ENCODE measurements at places on chromosomes 13 and 19.
A peak's percentile ranks its signal among the peaks of the same experiment; 100 is the strongest.

- no peak for DNase-seq
Observed at GRCh38 chr19:11452620-11453310, 17.3 kb downstream of the PRKCSH start.

GRCh38 chr13:46377554-46377953 lies 9.5 kb downstream of the RUBCNL start:
- peak; percentile 92 for DNase-seq

GRCh38 chr13:73822668-73823592 lies 311.3 kb downstream of the KLF12 start:
- no peak for DNase-seq

DNA sequence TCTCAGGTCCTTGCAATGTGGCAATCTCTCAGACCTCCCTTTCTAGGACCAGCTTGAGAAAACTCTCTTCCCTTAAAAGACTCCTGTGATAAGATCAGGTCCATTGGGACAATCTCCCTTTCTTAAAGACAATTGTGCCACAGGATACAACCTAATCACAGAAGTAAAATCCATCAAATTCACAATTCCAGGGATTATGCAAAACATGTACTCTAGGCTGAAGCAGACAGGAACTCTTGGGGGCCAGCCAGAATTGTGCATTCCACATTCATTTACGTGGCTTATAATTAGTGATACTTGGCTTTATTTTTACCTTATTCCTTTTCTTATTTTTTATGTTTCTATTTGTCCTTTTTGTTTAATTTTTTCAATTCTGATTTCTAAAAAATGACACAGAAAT lies 257.9 kb downstream of the KLF12 start:
- DNase-seq, result no peak

DNA sequence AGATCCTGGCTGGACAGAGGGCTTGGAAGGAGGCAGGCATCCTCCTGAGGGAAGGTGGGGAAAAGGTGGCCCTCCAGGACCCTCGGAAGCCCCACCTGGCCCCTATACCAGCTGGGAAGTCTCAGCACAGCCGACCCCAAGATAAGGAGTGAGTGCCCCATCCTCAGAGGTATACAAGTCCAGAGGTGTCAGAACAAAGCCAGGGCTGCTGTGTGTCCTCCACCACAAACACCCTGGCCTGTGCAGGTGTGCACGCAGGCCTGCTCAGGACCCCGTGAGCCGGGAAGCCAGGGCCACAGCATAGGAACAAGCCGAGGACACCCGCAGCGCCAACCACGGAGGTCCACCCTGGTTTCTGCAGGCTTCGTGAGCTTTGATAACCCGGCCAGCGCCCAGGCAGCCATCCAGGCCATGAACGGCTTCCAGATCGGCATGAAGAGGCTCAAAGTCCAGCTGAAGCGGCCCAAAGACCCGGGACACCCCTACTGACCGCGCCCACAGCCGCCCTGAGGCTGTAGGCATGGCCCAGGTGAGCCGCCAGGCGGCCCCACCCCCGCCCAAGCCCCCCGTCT lies 68.6 kb downstream of the CELF5 start:
- DNase-seq, result no peak

GRCh38 chr13:107846642-107847041 lies 368.7 kb downstream of the LIG4 start:
- DNase-seq, result no peak

DNA sequence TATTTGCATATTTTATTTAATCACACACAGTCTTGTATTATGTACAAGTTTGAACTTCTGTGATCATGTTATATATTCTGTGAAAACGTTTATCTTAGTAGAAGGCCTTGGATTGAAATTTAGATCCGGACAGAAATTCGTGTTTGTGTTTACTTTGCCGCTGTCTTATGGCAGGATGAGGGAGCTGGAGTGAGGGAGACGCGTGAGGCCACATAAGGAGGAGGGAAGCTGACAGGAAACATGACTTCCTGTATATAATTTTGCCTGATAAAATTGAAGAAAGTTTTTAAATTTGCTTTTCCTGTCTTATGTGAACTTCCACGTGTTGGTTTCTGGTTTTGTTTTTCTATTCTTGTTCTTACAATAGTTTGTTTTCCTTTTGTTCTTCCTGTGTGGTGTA lies 200.2 kb downstream of the MTUS2 start:
- no peak for DNase-seq

DNA sequence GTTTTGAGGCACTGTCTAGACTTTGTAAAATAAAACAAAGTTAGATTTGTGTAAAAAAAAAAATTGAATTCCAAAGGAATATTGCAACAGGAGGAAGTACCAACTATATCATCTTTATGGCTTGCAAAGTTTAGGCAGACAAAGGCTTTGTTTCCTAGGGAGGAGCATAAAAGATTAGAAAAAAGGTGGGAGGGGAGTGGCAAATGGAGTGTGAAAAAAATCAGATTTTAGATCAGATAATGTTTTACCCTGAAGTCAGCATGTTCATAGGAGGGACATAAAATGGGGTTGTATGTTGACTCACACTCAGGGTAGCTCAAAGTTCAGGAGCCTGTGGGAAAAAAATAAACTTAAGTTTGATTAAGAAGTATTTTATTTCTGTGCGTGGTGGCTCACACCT lies 3.7 kb downstream of the ZNF85 start:
- DNase-seq, result no peak

- DNase-seq, result no peak
Observed at GRCh38 chr13:99015606-99016490, 38.0 kb upstream of the DOCK9 start.

DNA sequence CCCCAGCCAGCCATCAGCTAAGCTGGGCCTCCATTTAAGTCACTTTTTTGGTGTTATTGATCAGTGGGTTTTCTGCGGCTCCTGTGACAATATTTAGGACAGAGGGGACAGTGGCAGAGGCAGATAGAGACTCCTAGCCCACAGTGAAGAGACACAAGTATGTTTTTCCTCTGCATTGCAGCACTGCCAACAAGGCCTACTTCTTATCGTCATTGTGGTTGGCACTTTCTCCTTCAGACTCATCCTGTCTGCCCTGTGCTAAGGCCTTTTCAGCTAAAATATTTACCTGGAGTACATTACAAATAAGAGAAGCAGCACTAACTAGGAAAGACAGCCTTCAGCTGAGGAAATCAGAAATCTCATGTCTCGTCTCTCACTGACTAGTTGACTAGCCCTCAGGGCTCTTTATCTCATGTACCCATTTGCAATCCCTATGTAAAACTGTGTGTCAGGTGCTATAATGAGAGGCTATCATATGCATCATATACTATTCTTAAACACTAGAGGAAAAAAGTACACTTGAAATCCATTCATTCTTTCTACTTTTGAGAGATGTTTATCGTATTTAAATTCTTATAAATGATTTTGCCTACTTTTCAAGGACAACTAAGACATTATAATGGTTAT lies 62.2 kb downstream of the ZAR1L start:
- no peak for DNase-seq

DNA sequence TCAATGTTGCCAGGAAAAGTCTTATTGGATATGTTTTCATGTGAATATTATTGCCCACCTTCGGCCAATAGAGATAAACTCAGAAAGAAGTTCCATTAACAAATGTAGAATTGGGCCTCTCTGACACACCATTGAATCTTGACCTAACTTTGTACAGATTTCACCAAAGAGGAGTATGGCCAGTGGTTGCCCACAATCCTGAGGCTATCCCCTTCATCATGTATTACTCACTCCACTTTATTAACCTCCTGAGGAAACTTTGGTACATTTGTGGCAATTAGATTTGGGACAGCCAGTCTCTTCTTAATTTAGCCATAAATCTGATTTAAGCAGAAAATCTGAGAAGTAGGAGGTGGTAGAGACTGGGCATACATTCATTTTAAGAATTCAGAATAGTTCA lies 53.3 kb upstream of the POSTN start:
- no peak for DNase-seq

- DNase-seq, result no peak
Observed at GRCh38 chr13:27960362-27961226, 8.5 kb downstream of the CDX2 start.

- peak; percentile 30 for DNase-seq
Observed at GRCh38 chr13:85737952-85738351, 61.3 kb downstream of the SLITRK6 start.

DNA sequence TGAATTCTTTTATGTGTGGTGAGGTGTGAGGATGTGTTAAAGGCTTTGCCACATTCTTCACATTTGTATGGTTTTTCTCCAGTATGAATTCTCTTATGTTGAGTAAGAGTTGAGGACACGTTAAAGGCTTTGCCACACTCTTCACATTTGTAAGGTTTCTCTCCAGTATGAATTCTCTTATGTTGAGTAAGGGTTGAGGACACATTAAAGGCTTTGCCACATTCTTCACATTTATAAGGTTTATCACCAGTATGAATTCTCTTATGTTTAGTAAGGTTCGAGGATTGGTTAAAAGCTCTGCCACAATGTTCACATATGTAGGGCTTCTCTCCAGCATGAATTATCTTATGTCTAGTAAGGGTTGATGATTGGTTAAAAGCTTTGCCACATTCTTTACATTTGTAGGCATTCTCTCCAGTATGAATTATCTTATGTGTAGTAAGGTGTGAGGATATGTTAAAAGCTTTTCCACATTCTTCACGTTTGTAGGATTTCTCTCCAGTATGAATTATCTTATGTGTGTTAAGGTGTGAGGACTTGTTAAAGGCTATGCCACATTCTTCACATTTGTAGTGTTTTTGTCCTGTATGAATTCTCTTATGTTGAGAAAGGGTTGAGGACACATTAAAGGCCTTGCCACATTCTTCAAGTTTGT lies 27.1 kb downstream of the ZNF724 start:
- no peak for DNase-seq

DNA sequence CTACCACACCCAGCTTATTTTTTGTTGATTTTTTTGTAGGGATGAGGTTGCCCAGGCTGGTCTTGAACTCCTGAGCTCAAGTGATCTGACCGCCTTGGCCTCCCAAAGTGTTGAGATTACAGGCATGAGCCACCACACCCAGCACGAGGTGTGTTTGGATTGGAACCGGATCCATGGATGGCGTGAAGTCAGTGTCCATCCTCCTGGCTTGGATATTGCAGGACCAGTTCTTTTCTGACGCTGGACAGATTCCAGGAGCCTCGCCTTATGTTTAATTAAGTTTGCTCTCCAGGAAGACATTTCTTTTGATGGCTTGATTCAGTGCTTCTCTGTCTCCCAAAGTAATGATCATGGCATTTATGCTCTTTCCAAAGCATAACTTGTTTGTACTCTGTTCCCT lies 14.4 kb upstream of the RFXAP start:
- DNase-seq, result no peak

DNA sequence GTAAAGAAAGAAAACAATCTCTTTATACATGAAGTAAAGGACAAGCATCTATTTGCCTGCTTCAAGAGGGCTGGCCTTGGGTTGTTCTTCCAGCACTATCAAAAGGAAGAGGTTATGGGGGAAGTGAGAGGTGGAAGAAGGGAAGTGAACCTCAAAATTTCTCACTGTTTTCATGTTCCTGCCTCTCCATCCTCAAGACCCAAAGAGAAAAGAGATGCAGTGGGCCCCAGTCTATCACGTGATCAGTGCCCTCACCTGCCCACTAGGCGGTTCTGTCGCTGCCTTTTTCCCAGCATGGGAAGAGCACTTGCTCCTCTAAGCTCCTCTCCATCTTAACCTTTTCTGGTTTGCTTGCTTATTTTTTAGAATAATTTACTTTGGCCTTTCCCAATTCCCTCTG lies 6.2 kb upstream of the USP12 start:
- no peak for DNase-seq

DNA sequence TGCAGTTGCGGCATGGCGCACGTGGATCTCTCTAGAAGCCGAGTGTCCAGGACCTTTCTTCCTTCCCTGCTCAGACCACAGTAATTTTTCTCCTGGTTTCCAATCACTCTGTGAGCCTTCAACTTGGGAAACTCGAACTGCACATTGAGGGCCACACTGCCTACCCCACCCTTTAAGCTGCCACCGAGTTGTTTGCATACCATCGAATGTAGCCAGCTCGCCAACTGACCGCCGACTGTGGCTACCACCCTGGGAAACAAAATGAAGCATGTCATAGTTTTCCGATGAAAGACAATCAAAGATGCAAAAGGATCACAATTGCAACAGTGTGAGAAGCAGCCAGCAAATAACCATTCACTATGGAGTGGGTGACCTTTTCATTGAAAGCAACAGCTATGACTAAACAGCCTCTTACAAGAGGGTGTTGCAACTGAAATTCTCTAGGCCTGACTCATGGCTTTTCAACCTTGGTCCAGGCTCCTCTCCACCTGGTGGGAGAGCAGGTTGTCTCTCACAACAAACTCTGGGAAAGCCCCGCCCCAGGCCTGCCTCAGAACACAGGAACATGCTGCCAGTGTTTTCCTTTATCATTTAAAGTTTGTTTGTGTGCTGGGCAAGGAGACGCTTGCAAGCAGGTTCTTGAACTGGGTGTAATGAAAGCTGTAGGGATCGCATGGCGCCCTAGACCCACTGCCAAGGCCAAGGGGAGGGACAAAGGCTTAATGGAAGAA lies 141.7 kb upstream of the SERP2 start:
- DNase-seq, result no peak

- no peak for DNase-seq
Observed at GRCh38 chr19:50877338-50877737, 4.1 kb downstream of the KLK2 start.

GRCh38 chr19:12801466-12802266 lies at the start of the genes PRDX2 and THSD8:
TSS of gene PRDX2 (minus strand) at chr19:12801800. CDS start at chr19:12801261, 539 bp downstream.
TSS of gene THSD8 (plus strand) at chr19:12802069. CDS start at chr19:12802072, 3 bp downstream.
- peak; percentile 73 for DNase-seq

DNA sequence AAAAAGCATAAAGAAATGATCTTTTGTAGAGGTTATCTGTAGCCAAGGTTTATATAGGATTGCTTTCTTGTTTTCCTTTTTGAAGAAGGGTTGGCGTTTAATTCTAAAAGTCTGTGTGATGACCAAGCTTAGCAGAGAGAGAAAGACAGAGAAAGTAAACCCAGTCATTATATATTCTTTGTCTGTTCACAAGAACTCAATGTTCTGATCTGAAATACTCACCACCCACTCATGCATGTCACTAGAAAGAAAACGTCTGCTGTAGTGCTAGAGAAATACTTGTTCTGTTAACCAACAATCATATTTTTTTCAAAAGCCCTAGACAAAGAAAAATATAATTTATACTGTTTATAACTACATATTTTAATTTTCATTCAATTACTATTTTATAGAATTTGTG lies 173.7 kb upstream of the SLITRK5 start:
- DNase-seq, result no peak

GRCh38 chr13:113959198-113959597 lies 14.7 kb downstream of the C13orf46 start:
- DNase-seq, result peak; percentile 23

- no peak for DNase-seq
Observed at GRCh38 chr19:18593367-18594095, 4.9 kb downstream of the REX1BD start.

- no peak for DNase-seq
Observed at GRCh38 chr13:111973186-111973585, 93.8 kb upstream of the SOX1 start.

DNA sequence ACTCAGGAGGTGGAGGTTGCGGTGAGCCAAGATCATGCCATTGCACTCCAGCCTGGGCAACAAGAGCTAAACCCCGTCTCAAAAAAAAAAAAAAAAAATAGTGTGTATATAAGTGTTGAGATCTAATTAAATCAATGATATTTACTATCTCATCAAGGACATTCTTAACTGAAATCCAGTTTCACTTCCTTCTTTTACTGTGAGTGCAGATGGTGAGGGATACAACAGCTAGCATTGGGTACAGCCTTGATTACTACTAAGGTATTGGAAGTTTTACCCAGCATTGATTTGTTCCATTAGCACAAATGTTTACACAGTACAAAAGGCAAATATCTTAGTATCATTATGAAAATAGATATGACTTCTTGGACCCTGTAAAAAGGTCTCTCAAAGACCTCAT lies 546.6 kb downstream of the KCTD12 start:
- DNase-seq, result peak; percentile 84

Data from NAMALWA (cell line).